ENCODE measurements at places on chromosomes 12 and 14.

DNA sequence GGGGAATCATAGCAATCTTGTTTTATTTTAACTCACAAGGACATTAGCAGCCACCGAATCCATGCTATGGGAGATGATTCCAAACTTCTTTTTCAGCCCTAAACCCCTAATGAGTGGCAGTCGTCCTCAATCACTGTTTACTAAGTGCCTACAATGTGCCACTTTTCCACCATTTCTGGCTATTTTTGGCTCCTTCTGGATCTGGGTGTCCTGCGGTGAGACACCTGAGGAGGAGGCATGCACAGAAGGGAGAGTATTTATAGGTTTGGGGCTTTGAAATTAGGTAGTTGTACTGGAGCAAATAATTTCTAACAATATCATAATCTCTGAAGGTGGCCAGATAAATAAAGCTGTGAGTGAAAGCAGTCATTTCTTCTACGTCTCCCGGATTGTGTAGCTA, 1125.6 kb downstream of the BCL11B start:
- no peak for DNase-seq

DNA sequence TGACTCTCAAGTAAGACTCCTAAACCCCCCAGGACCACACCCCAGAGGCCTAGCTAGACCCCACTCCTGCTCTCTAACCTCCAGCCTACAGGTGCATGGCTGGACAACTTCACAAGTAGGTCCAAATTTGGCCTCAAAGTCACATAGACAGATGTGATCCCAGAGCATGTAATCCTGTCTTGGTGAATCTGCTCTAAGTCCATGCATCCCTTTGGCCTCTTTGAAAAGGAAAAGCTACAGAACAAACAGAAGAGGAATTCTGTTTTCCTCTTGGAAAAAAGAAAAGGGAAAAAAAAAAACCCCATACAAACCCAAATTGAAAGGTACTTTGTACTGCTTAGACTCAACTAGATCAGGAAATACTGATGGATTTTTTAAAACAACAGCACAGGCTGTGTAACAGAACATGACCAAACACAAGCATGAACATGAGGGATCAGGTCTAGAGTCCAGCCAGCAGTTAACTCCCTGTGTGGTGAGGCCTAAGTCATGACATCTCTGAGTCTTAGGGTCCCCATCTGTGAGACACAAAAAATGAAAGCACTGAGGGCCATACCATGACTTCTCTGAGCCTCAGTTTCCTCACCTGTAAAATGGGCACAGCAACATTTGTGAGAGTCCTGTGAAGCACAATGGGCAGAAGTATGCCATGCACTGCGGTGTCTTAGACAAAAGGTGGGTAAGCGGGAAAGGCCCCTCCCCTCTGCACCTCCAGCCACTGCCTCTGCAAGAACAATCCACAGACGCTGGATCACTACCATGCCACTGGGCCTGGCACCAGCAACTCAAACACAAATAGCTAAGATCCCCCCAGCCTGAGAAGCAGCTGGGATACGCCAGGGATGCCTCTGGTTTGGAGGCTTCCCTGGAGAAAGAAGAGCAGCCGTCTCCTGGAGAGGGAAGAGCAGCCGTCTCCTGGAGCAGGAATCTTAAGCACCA, 9.9 kb downstream of the PITPNM2 start:
- DNase-seq = no peak

DNA sequence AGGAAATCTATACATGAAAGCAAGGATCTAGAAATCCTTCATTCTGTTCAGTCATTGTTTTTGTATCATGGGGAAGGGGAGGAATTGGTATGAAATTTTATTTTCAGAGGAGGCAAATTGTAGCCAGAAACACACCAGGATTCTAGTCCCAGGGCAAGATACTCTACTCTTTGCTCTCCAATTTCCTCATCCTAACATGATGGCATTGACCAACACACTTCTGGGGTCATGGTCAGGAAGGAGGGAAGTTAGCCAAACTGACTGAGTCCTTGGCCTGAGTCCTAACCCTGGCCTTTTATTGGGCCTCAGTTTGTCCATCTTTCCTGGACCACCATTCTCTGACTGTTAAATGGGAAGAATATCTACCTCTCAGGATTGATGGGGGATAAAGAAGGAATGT, 65.5 kb downstream of the BBS10 start:
- DNase-seq = no peak

DNA sequence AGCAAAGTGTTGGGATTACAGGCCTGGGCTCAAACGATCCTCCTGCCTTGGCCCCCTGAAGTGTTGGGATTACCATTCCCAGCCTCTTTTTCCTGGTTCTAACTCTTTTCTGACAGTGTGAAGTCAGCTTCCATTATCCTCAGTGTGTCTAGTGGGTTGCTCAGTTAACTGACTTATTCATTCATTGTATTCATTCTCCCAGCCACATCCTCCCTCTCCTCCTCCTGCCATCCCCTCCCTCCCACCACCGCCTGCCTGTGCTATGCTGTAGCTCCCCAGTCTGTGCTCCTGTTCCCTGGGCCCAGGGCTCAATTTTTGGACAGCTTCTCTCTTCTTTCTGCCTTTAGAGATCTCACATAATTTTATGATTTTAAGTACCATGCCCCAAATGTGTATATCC, 19.4 kb downstream of the ATP6V0A2 start:
- no peak for DNase-seq

DNA sequence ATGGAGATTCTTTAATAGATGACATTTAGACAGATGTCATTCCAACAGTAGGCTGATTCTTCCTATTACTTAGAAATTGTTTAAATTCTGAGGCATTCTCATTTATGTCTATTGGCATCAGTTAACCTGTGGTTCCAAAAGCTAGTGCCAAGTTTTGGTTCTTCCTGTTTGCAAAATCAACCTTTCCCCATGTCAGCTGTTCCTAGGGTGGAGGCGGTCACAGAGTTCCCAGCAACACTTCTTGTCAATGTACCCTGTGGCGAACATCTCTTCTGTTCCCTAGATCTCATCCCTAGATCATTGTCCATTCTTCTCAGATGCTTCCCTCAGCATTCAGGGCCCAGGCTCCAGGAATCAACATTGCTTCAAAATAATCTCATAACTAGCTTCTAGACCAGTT, 140.9 kb downstream of the PHLDA1 start:
- DNase-seq = no peak

DNA sequence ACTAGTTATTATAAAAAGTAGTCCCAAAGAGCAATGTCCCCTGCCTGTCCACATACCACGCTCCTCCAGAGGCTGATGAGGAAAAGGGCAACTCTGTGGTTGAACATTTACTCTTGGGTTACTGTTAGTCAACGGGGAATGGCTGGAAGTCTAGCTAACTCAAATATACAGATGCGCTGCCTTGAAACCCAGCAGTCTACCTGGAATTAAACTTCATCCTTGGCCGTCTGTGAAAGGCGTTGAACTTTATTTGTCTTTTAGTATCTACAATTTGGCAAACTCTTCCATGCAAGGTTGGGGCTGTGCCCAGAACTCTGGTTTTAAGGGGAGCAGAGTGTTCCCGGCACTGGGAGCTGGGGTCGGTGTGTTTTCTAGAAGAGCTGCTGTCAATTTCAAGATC, 3.9 kb upstream of the MEG3 start:
- peak; percentile 1 for DNase-seq

All from midbrain (tissue), 1 donor.